Calu3 (cell line): ENCODE measurements at places on chromosomes 7 and 10. TPM values are rescaled to one million over a fixed set of nuclear protein-coding genes. Genes with fewer than 3 reads are reported as not detected.

ANKRD7 gene
- total RNA-seq = 0.42 TPM in 1 of 2 replicates, not detected in the other

FLNC gene
- 0.42 and 0.98 TPM in 2 replicates for total RNA-seq

NEUROD6 gene
- total RNA-seq = not detected in 2 replicates

GRCh38 chr10:62769574-62770242 lies 34.8 kb upstream of the ADO start:
- no peaks in the 10 kb centered on the region for H3K4me1 ChIP-seq
- no peaks in the 10 kb centered on the region for H3K27me3 ChIP-seq
- no peak overlapping the region for H3K4me3 ChIP-seq
- DNase-seq = no peak
- H3K36me3 ChIP-seq = no peaks in the 10 kb centered on the region

DNA sequence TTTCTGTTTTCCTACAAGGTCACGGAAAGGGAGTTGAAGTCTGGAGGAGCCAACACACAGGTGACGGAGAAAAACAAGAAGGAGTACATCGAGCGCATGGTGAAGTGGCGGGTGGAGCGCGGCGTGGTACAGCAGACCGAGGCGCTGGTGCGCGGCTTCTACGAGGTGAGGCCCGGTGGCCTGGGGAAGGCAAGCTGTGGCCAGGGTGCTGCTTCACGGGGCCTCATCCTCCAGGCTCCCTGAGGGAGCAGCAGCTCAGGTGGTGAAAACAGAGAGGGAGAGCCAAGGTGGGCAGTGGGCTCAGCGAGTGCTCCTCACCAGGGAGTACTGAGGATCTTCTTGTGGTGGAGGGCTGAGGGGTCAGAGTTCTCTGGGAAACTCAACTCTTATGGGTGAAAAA lies 32.5 kb upstream of the STK17A start:
- H3K4me3 ChIP-seq = no peak overlapping the region
- H3K27ac ChIP-seq = no peak overlapping the region
- peaks cover 8% of the 10 kb centered on the region for H3K4me1 ChIP-seq
- peaks cover 29% of the 10 kb centered on the region for H3K27me3 ChIP-seq

- no peak overlapping the region for H3K4me3 ChIP-seq
- H3K27ac ChIP-seq = no peak overlapping the region
- peaks cover 3% of the 10 kb centered on the region for H3K4me1 ChIP-seq
- H3K27me3 ChIP-seq = no peaks in the 10 kb centered on the region
These were observed 26.3 kb downstream of the COL17A1 start for GRCh38 chr10:104059364-104059763.
